ENCODE measurements at places on chromosomes 2 and 18.

DNA sequence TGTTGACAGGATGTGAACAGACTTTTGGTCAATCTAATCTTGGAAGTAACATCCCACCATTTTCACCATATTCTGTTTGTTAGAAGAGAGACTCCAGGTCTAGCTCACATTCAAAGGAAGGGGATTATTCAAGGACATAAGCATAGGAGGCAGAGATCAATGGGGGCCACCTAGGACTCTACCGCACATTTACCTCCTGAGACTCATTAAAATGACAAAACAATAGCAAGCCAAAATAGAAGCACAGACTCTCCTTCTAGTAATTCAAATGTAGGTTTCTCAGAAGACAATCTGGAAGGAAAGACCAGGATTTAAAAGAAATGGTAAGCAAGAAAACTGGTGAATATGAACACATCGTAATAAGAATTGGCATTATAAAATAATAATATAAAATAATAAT, 156.4 kb upstream of the KYNU start:
- no peak for DNase-seq

DNA sequence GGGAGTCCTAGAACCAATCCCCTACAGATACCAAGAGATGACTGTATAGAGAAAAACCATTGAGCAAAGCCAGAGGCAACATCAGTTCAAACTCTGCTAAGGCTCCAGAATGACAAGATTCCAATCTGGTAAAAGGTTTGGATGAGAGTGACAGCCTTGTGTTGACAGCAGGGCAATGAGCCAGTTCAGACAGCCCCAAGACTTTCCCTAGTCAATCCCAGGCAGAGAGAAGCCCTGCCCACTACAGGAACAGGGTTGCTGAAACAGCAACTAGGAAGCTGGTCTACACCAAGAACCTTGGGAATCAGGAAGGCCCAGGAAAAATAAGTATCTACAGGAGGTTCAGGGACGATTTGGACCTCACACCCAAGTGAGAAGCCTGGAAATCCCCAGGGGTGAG, 3.3 kb downstream of the PSTPIP2 start:
- DNase-seq: no peak

DNA sequence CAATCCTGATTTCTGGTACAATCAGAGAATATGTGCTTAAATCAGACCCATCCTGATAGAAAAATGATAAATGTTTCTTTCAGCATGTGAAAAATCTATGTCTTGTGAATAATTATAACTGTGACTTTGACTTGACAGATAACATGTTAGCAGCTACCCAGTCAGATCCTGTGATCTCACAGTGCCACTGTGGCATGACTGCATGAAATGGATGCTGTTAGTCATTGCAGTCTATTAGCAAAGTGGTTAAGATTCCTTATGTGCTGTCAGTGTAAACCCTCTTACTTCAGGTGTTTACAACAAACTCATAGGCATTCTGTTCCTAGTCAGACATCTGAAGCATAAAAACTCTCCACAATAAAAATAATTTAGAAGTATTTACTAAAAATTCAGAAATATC, 244.6 kb upstream of the RND3 start:
- DNase-seq: no peak

- DNase-seq: no peak
Observed at GRCh38 chr2:30847329-30847728, 40.1 kb upstream of the CAPN13 start.

DNA sequence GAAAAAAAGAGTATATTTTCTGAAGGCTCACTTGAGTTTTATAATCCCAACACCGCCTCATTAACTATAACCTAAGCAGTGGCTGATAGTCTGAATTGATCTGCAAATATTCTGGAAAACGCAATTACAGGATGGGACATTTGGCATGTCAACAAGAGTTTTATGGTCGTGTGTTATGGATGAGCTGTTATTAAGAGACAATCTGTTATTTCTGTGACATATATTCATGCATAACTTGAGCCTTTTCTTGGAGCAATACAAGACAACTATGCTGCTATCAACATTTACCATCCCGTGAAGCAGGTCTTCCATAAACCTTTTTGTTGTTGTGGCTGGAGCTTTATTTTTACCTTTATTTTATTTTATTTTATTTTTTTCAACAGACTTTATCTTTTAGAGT, 164.4 kb downstream of the SCG2 start:
- no peak for DNase-seq

DNA sequence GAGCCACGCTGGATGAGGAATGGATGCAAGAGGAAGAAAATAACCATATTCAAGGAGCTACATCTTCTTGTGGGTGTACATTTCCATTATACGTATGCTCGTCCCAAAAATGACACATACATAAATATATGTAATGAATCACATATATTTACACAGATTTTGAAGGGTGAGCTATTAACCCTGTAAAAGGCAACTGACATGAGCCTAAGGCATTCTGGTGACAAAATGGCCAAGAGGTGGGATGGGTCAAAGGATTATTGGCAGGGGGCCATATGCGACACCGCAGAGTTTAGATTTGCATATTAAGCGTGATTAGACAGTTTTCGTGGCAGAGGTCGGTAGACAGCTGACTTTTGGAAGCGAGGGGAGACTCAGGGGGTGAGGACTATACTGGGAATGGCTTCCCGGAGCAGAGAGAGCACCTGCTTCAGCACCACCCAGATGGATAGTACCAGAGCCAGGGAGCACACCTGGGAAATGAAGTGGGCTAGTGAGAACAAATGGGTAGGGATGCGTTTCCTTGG, 431 bp upstream of the CNRIP1 start:
- no peak for DNase-seq

- no peak for DNase-seq
Observed at GRCh38 chr2:150872756-150873395, 385.4 kb upstream of the RND3 start.

- DNase-seq: no peak
Observed at GRCh38 chr2:235570256-235570655, 76.4 kb downstream of the AGAP1 start.
